Suppressor macrophage (primary cell): ENCODE measurements at places on chromosomes 1 and 21.

DNA sequence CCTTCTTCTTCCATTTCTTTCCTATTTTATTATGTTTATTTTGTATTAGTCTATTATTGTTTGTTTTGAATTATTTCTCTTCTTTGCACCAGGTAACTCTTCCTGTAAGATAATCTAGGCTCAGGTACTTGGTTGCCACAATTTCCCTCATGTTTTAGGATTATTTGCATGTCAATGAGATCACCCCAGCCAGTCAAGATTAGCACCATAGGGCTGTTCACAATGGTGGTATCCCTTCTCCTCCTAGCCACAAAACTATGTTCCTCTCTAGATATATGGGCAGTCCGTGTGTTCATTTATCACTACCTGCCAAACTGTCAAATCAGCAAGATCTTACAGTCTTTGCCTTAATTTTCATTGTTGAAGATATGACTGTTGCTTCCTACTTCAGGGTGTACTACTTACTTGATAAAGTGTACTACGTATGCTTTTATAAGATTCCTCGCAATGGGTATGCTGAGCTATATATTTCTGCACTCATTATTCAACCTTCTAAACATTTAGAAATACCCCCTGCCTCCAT lies 1536.2 kb downstream of the PLA2G4A start:
- DNase-seq, result no peak

- DNase-seq, result no peak
These were observed 99.1 kb upstream of the ZNF644 start for GRCh38 chr1:91120936-91121335.

DNA sequence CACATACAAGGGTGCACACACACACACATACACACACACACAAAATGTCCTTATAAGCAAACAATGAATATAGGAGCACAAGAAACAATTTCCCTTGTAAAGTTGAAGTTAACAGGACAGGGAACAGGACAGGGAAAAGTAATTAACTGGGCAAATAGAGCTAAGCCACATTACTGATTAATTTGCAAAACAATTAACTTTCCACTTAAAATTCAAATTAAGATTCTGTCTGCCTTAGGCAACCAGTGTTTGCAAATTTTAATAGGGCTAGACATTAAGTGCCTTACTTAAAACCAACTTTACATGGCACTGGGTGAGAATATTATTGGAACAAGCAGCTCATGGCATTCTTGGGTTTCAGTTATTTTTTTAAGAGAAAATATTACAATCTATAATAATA lies 6.8 kb upstream of the CLDN8 start:
- no peak for DNase-seq

DNA sequence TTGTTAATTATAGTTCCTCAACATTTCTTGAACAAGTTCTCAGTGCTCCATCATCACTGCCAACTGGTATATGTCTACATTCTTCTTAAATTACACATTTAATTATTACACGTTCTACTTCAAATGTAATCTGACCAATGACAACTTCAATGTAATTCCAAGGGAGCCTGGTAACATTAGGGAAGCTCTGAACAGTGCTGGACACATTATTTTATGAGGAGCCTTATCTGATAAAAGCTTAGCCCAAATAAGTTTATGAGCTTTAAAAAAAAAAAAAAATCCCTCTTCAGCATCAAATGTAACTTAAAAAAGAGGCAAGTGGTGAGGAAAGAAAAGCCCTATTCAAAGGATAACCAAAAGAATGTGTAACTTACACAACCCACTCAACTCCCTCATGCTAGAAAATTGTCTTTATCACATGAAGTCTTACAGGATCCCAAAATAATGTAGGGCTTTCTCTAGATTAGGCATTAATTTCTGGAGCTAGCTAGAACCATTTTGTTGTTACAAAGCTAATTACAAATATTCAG lies 35.2 kb upstream of the ABCA4 start:
- DNase-seq, result no peak
